Muscle of leg (tissue), 16 donors: ENCODE measurements at places on chromosomes 7 and 10. TPM values are rescaled to one million over a fixed set of nuclear protein-coding genes. Genes with fewer than 3 reads are reported as not detected.

GRCh38 chr10:18608596-18608995 is 42.8 kb downstream of the NSUN6 start:
- no peaks in the 10 kb centered on the region for H3K27me3 ChIP-seq
- no peak overlapping the region for H3K4me3 ChIP-seq
- DNase-seq, result no peak
- H3K27ac ChIP-seq, result no peak overlapping the region
- H3K36me3 ChIP-seq, result peaks cover 11% of the 10 kb centered on the region

The OR2A7 gene
- 0.44 TPM for total RNA-seq

DNA sequence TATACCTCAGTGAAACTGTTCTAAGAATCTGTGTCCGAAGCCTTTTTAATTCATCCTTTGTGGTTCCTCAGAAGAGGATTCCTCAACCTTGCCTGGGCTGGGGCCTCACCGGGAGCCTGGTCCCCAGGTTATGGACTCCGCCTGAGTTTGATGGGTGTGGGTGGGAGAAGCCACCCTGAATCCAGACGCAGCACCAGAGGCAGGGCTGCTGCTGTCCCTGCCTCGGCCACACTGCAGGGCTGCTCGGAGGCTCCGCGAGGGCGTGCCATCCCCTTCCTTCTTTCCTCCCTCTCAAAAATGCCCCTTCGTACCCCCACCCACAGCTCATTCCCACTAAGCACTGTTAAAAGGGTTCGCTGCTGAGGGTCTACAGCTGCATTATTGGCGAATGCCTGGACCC is 146.3 kb downstream of the ADARB2 start:
- no peaks in the 10 kb centered on the region for H3K4me1 ChIP-seq
- DNase-seq, result no peak
- H3K36me3 ChIP-seq, result no peaks in the 10 kb centered on the region
- H3K4me3 ChIP-seq, result no peak overlapping the region
- no peak overlapping the region for H3K27ac ChIP-seq

The ANKRD61 gene
- 0.22 TPM for total RNA-seq

GRCh38 chr7:107394831-107395230 is 75.0 kb upstream of the GPR22 start:
- no peaks in the 10 kb centered on the region for H3K36me3 ChIP-seq
- no peaks in the 10 kb centered on the region for H3K4me1 ChIP-seq
- H3K27me3 ChIP-seq, result no peaks in the 10 kb centered on the region
- DNase-seq, result no peak

- peak within 1 kb of the TSS; percentile 95 for H3K4me3 ChIP-seq
- H3K36me3 ChIP-seq, result peaks cover 16% of the 10 kb centered on the region
- peak; percentile 99 for DNase-seq
- H3K27me3 ChIP-seq, result no peaks in the 10 kb centered on the region
- peaks cover 12% of the 10 kb centered on the region for H3K4me1 ChIP-seq
Measured at GRCh38 chr10:73495884-73496674, at the start of gene PPP3CB. Gene PPP3CB, minus strand, starts transcription at chr10:73496024. Its CDS starts 135 bp downstream, at chr10:73495889.

The HKDC1 gene
- total RNA-seq, result 0.04 TPM

The NYAP1 gene
- total RNA-seq, result 1.6 TPM

DNA sequence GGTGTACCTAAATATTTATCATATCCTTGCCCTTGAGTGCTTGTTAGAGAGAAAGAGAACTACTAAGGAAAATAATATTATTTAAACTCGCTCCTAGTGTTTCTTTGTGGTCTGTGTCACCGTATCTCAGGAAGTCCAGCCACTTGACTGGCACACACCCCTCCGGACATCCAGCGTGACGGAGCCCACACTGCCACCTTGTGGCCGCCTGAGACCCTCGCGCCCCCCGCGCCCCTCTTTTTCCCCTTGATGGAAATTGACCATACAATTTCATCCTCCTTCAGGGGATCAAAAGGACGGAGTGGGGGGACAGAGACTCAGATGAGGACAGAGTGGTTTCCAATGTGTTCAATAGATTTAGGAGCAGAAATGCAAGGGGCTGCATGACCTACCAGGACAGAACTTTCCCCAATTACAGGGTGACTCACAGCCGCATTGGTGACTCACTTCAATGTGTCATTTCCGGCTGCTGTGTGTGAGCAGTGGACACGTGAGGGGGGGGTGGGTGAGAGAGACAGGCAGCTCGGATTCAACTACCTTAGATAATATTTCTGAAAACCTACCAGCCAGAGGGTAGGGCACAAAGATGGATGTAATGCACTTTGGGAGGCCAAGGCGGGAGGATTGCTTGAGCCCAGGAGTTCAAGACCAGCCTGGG is 11.4 kb downstream of the SERPINE1 start:
- H3K36me3 ChIP-seq, result no peaks in the 10 kb centered on the region
- H3K27me3 ChIP-seq, result peaks cover 9% of the 10 kb centered on the region
- DNase-seq, result peak; percentile 82
- H3K4me1 ChIP-seq, result peaks cover 9% of the 10 kb centered on the region
- peak overlapping the region; percentile 65 for H3K27ac ChIP-seq
- no peak overlapping the region for H3K4me3 ChIP-seq

GRCh38 chr10:132455441-132455971 is 58.5 kb downstream of the PWWP2B start:
- H3K27me3 ChIP-seq, result peaks cover 8% of the 10 kb centered on the region
- no peak overlapping the region for H3K4me3 ChIP-seq
- no peaks in the 10 kb centered on the region for H3K36me3 ChIP-seq
- no peak for DNase-seq
- peaks cover 25% of the 10 kb centered on the region for H3K4me1 ChIP-seq

DNA sequence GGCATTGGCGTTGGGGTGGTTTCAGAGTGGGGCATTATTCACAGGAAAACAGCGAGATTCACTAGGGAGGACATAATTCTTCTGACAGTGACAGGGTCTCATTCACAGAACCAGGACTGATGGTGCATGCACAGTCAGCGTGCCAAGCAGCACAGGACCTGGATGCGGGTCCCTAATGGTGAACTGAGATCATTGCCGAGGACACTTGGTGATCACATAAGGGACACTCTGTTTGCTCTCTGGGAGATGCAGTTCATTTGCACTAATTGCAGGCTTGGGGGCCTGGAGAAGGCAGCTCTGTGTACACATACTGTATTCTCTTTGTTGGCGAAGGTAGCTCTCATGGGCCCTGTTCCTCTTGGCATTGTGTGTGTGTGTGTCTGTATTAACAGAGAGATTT is 716.1 kb downstream of the PHTF2 start:
- no peaks in the 10 kb centered on the region for H3K27me3 ChIP-seq
- no peaks in the 10 kb centered on the region for H3K4me1 ChIP-seq
- H3K36me3 ChIP-seq, result no peaks in the 10 kb centered on the region
- no peak for DNase-seq
- no peak overlapping the region for H3K4me3 ChIP-seq

DNA sequence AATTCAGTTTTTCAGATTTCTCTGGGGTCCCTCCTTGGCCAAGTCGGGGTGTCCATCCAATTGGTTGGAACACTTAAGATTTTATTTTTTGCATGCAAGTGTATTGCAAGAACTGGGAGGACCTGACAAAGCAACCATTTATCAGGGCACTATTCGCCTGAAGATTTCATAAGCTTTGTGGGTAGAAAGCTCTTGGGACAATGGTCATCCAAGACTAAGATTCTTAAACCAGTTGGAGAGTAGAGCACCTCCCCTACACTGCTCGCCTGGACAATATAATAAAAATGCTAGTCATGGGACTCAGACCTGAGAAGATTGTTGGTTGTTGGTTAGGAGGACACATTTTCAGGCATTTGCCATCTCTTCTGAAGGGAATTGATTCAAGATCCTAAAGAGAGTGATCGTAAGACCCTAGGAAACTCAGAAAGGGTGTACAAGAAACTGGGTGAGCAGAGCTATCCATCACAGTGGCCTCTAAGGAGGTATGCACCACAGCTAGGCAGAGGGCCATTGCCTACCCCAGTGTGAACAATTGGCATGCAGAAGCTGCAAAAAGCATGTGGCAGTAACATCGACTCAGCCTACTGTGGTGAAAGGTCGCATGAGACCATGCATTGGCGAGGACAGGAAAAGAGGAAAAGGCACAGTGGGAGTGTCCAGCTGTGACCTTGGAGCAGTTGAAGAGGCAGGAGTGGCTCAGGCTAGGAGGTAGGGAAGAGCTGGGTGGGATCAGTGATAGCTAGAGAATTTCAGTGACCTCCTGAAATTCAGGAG is 1235.3 kb upstream of the AUTS2 start:
- H3K27ac ChIP-seq, result no peak overlapping the region
- no peak for DNase-seq
- no peaks in the 10 kb centered on the region for H3K27me3 ChIP-seq
- no peaks in the 10 kb centered on the region for H3K36me3 ChIP-seq

The BNIP3 gene
- total RNA-seq, result 39.0 TPM

The C10orf105 gene
- 0.09 TPM for total RNA-seq

The UTF1 gene
- total RNA-seq, result not detected

- H3K27ac ChIP-seq, result no peak overlapping the region
- H3K36me3 ChIP-seq, result no peaks in the 10 kb centered on the region
- H3K4me1 ChIP-seq, result no peaks in the 10 kb centered on the region
- DNase-seq, result peak; percentile 8
- no peak overlapping the region for H3K4me3 ChIP-seq
- H3K27me3 ChIP-seq, result no peaks in the 10 kb centered on the region
Measured at GRCh38 chr7:38858259-38858884, 50.6 kb downstream of the VPS41 start.

DNA sequence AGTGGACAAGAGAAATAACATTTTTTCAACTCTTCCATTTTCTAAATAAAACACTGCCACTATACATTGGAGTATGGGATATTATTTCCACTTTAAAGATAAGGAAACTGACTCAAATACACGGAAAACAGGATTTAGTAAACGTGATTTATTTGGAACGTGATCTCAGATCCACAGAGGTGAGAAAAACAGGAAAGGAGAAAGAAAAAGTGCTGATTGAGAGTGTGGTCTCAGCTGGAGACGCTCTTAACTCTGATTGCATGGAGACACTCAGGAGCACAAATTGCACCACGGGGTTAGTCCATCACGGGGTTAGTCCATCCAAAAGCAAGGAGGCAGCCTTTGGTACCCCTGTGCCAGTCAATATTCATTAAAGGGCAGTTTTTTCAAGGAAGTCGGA is 142.5 kb downstream of the GNAT3 start:
- H3K36me3 ChIP-seq, result no peaks in the 10 kb centered on the region
- DNase-seq, result no peak
- no peak overlapping the region for H3K27ac ChIP-seq
- no peaks in the 10 kb centered on the region for H3K27me3 ChIP-seq

- H3K27ac ChIP-seq, result no peak overlapping the region
- no peak for DNase-seq
- no peaks in the 10 kb centered on the region for H3K27me3 ChIP-seq
- no peak overlapping the region for H3K4me3 ChIP-seq
Measured at GRCh38 chr7:29138588-29138987, 7.7 kb downstream of the CPVL start.

DNA sequence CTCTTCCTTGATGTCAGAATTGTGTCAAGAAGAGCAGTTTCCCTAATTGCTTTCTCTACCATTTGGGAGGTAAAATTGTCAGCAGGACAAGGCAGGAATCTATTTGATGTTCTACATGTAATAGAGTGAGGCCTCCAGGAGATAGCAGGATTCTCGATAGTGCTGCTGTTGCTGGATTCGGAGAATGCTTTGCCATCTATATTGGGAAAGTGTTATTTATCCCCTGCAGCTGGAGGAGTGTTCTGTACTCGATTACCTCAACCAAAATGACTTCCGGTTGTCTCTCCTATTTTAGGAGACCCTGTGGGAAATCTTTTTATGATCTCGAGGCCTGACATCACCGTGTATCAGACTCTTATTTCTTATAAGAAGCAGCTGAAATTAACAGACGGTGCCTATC is 217.1 kb downstream of the TMEM178B start:
- H3K36me3 ChIP-seq, result no peaks in the 10 kb centered on the region
- no peak overlapping the region for H3K4me3 ChIP-seq
- peaks cover 2% of the 10 kb centered on the region for H3K27me3 ChIP-seq
- DNase-seq, result peak; percentile 4
- H3K27ac ChIP-seq, result no peak overlapping the region

DNA sequence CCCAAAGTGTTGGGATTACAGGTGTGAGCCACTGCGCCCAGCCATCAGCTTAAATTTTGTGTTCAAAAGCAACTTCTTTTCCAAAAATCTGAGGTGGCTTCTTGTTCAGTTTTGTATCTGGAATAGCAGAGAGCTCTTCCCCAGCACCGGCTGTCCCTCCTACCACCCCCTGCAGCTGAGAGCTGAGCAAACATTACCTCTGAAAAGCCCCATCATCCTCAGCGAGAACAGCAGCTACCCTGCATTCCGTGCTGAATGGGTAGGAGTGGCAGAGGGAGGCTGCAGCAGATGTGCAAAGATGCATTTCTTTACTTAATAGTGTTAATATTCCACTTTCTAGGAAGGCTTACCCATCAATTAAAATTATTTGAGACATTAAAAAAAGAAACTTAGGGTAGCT is 31.8 kb downstream of the CCM2 start:
- no peak overlapping the region for H3K27ac ChIP-seq
- no peaks in the 10 kb centered on the region for H3K27me3 ChIP-seq
- peaks cover 15% of the 10 kb centered on the region for H3K36me3 ChIP-seq
- H3K4me1 ChIP-seq, result no peaks in the 10 kb centered on the region
- no peak overlapping the region for H3K4me3 ChIP-seq

DNA sequence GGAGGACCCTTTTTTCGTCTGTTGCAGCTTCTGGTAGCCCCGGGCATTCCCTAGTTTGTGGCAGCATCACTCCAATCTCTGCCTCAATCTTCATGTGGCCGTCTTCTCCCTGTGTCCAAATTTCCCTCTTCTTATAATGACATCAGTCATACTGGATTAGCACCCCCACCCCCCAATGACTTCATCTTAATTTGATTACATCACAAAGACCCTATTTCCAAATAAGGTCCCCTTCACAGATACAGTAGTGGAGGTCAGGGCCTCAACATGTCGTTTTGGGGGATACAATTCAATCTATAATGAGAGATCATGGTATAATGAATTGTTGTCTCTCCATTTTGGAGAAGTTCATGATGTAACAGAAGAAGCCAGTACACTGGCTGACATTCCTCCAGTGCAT is 28.1 kb upstream of the EZH2 start:
- peaks cover 8% of the 10 kb centered on the region for H3K4me1 ChIP-seq
- no peak overlapping the region for H3K27ac ChIP-seq
- H3K27me3 ChIP-seq, result peaks cover 7% of the 10 kb centered on the region
- no peak for DNase-seq
